ENCODE measurements at places on chromosomes 3 and 15. TPM values are rescaled to one million over a fixed set of nuclear protein-coding genes. Genes with fewer than 3 reads are reported as not detected.
A peak's percentile ranks its signal among the peaks of the same experiment; 100 is the strongest.

DNA sequence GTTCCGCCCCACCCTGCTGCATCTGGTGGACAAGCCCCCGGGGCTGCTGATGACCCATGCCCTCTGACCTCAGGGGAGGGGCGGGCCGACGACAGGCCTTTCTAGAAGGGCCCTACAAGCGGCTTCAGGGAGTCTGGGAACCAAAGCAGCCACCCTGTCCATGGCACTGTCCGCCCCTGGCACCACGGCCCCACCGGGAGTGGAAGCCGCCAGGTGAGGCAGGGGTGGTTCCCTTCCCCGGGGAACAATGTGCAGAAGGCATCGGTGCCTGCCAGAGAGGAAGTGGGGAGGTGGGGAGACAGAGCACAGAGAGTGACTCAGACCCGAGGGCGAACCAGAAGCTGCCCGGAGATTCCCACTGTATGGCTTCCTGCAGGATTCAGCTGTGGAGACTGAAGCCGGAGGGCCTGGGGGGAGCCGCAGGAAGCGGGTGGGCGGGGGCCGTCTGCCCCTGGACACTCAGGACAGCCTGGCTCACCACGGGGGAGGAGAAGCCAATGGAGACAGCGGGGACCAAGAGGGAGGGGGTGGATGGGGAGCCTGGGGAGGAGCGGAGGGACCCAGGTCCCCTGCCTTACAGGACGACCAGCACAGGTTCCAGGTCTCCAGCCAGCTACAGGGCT is 134.0 kb downstream of the TPRA1 start:
- peak; percentile 55 for DNase-seq

DNA sequence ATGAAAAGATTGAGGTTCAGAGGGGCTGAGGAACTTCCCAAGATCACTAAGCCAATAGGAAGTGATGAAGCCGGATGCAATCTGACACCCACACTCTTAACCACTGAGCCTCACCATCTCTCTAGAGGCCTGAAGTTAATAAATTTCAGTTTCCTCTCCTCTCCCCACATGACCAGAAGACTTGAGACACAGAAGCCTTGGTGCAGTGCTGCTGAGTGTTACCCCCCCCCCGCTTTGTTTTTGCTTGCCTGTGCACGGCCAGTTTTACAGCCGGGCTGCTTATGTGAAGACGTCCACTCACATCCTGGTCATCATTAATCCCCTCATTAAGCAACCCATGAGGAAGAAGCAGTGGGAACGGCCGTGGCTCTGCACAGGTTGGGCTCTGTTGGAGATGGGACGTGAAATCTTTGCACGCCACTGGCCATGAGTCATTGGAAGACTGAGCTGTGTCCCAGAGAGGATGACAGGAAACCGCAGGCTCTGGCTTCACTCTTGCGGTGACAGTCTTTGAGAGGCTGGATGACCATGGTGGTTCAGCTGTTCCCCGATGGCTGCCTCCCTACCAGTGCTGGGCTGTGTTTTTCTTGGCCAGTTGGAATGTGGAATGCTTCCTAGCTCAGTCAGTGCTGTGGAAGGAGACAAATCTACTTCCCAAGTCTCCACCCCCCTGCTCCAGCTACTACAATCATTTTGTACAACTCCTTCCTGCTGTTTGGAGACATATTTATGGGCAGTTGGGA is 232.6 kb upstream of the LRTM1 start:
- peak; percentile 73 for DNase-seq

GRCh38 chr3:140176526-140176925 is 241.5 kb downstream of the CLSTN2 start:
- no peak for DNase-seq

- DNase-seq: no peak
Observed at GRCh38 chr3:166283840-166284239, 446.6 kb upstream of the BCHE start.

PPP1R14D gene
- total RNA-seq: 23.4 TPM

MYL3 gene
- 1.8 TPM for total RNA-seq

PCOLCE2 gene
- 2.8 TPM for total RNA-seq

GRCh38 chr3:42572278-42572677 is 9.5 kb downstream of the SEC22C start:
- DNase-seq: no peak

MUSTN1 gene
- 4.7 TPM for total RNA-seq

PIGX gene
- 21.5 TPM for total RNA-seq

DNA sequence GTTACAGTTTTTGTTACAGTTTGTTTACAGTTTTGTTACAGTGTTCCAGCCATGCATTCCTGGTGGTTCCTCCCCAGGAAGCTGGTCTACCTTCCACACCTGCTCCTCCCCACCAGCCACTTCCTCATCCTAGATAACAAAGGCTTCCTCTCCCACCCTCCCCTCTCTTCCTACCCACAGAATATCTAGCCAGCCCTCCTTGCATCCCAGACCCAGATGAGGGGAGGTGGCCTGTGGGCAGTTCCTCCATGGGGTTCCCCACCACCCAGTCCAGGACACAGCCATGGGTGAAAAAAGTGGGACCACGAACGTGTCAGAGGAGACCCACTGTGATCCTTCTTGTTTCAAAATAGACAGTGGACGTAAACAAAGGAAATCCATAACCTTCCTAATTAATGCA is 122.8 kb upstream of the ABHD17C start:
- DNase-seq: no peak
